Caki2 (cell line): ENCODE measurements at places on chromosomes 12 and 14.

- DNase-seq, result no peak
Measured at GRCh38 chr12:49960474-49961110, 1.1 kb upstream of the AQP5 start.

- DNase-seq, result no peak
Measured at GRCh38 chr12:41511247-41511646, 323.1 kb downstream of the PDZRN4 start.

DNA sequence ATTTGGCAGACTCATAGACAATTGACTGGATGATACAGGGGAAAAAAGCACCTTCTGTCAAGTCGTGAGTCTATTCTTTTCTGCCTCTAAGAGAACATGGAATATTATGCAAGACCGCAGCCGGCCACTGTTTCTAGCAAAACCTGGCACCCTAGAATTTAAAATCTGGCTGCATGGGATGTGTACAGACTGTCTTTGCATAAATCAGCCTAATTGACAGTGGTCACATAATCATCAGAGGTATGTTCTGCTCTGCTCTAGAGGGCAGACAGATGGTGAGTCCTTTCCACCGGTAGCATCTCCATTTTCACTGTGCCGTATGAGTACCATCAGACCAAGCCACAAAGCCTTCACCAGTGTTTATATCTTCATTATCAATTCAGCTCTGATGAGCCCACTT is 80.6 kb downstream of the KCNK10 start:
- no peak for DNase-seq

DNA sequence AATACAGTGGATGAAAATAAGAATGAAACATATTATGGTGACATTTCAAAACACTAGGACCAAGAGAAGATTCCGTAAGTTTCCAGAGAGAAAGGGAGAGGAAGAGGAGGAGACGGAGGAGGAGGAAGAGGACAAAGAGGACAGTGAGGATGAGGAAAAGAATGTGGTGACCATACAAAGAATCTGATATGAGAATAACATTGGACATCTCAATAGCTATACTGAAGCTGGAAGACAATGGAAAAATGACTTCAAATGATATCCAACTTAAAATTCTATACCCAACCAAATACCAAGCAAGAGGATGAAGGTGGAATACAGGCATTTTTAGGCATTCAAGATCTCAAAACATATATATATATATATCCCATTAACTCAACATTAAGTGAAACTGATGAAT is 173.4 kb downstream of the PAWR start:
- no peak for DNase-seq

- DNase-seq, result peak; percentile 95
Measured at GRCh38 chr14:32076278-32077080, 625 bp upstream of the ARHGAP5 start.

DNA sequence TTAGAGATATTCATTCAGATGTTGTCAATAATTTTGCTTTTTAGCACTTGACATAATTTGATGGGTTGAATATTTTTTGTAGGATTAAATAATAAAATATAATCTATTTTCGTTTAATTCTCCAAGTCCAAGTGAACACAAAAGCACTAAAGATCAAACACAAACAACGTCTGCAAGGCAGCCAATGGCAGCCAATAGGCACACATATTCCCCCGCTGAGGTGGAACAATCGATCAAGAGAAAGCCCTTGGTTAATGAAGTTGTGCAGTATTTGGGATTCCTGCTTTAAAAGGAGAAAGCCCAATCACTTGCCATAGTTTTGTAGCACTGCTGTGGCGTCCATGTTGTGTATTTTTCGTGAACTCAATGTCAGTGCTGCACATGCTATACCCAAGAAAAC is 1.5 kb downstream of the DHRS7 start:
- no peak for DNase-seq

DNA sequence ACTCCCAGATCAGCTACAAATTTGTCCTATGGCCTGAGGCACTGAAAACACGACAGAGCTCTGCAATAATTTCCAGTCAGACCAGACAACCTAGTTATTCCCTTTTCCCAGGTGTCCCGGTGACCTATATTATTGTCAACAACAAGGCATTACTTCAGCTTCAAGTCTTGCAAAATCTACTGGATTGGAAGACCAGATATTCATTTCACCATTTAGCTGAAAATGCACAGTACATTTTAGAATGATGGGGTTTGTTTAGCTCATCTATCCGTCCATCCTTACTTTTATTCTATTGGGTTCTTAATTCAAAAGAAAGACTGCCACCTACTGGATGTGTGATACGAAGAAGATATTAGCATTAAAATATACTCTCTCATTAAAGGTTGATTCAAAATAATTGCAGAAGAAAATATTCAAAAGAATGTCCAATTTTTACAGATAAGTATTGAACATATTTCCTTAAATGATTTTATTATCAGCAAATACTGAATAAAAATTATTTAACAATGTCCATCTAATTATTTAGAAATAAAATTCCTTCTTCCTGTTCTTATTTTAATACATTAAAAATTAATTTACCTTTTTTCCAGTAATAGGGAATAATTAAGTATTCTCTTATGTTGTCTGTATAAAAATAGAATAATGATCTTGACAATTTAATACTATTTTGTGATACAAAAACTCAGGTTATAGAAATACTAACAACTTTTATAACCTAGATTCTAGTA is 244.9 kb upstream of the LRIG3 start:
- peak; percentile 41 for DNase-seq
